ENCODE measurements at places on chromosomes 6 and 20.

DNA sequence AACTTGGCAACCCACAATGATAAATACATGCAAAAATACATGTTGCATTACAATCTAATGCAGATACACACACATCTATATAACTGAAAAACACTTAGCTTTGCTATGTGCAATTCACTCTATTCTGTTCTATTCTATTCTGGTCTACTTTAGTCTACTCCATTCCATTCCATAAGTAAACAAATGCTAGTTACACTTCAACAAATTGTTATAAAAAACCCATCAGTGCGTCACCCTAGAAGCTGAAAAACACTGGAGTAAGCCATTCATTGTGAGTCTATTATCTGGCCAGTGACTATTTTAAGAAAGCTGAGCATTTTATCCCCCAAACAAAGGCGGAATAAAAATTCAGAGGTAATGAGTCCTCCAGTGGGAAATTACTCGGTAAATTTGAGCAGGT lies 315.7 kb upstream of the EPHA7 start:
- peak; percentile 88 for DNase-seq

DNA sequence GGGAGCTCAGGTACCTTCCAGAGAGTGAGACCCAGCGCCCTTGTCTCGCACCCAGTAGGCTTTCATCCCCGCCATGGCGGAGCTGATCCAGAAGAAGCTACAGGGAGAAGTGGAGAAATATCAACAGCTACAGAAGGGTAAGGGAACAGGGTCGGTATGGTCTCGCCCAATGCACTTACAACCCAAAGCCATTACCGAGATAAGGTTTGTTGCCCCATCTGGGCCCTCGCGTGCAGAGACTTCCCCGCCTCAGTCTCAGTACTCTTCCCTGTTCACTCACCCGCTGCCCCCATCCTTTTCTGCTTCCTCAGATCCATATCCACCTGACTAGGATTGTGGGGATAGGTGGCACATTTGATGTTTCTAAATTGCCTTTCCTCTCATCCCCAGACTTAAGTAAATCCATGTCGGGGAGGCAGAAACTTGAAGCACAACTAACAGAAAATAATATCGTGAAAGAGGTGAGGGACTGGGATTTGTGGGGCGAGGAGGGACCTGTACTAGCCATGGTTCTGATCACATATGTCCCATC lies 449 bp downstream of the PFDN6 start:
- DNase-seq, result no peak

DNA sequence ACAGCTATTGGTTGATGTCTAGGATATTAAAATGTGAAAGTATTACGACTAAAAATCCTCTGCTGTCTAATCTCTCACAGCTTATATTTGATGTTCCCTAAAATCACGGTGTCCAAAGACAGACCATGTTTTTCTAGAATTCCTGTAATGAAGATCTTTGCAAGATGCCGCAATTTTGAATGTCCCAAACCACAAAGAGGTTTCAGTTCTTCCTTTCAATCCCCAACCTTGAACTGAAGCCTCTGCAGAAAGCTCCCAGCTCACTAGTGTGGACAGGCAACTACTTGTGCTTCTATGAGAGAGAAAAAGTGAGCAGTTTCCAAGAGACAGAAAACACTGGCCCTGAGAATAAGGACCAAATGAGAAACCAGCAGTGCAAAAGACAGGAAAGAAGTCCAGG lies 370.1 kb downstream of the FOXA2 start:
- DNase-seq, result no peak

DNA sequence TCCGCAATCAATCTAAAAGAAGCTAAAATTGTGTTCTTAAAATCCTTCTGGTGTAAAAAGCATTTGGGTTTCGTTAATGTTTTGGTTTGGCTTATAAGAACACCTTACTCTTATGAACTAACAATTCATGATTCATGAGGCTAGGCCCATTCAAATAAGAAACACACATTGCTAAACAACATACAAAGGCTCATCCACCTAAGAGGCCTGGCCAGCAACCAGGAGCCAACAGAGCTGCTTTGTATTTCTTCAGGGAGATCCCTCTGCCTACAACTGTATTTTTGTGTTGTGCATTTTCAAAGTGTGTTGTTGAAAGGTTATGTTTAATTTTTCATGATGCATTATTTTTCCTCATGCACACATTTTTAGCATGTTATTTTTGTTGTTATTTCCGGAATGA lies 98.6 kb downstream of the PTPRK start:
- DNase-seq, result no peak

Measured in NCI-H1436 treated with DMSO at 0.1 percent for 48 hours (cell line).